Left lobe of liver (tissue), 2 donors: ENCODE measurements at places on chromosomes 11 and 22.

GRCh38 chr11:9276571-9276970 is 11.4 kb upstream of the DENND5A start:
- DNase-seq, result no peak

DNA sequence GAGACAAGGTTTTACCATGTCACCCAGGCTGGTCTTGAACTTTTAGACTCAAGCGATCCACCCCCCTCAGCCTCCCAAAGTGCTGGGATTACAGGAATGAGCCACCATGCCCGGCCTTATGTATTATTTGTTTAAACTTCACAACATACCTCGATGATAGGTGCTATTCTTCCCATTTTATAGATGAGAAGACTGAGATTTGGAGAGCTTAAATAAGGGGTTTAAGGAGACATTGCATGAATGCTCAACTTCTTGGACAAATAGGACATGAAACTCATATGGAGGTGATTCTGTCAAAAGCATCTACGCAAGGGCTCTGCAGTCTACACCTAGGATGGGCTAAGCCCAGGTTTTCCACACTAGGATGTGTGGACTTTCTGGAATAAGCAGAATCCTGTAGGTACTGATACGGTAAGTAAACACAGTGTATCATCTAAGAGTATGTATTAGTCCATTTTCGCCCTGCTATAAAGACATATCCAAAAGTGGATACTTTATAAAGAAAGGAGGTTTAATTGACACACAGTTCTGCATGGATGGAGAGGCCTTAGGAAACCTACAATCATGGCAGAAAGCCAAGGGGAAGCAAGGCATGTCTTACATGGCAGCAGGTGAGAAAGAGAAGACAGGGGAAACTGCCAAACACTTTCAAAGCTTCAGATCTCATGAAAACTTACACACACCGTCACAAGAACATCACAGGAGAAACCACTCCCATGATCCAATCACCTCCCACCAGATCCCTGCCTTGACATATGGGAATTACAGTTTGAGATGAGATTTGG is 62.8 kb upstream of the CAPRIN1 start:
- DNase-seq, result no peak

GRCh38 chr11:118605116-118605867 is 2.1 kb upstream of the PHLDB1 start:
- DNase-seq, result no peak

GRCh38 chr11:82867495-82868082 is 32.6 kb downstream of the PRCP start:
- peak; percentile 58 for DNase-seq

GRCh38 chr22:19244600-19245352 is 46.7 kb downstream of the CLTCL1 start:
- no peak for DNase-seq

GRCh38 chr11:78791254-78791653 is 216.6 kb upstream of the NARS2 start:
- no peak for DNase-seq

- no peak for DNase-seq
Observed at GRCh38 chr11:133040289-133040900, 491.9 kb downstream of the OPCML start.

GRCh38 chr11:6203327-6203726 is 2.0 kb upstream of the C11orf42 start:
- DNase-seq, result no peak
